ENCODE measurements at places on chromosomes 12 and 14. TPM values are rescaled to one million over a fixed set of nuclear protein-coding genes. Genes with fewer than 3 reads are reported as not detected.

GRCh38 chr14:58752771-58753201 is 115.0 kb downstream of the DACT1 start:
- DNase-seq, result peak; percentile 90

DNA sequence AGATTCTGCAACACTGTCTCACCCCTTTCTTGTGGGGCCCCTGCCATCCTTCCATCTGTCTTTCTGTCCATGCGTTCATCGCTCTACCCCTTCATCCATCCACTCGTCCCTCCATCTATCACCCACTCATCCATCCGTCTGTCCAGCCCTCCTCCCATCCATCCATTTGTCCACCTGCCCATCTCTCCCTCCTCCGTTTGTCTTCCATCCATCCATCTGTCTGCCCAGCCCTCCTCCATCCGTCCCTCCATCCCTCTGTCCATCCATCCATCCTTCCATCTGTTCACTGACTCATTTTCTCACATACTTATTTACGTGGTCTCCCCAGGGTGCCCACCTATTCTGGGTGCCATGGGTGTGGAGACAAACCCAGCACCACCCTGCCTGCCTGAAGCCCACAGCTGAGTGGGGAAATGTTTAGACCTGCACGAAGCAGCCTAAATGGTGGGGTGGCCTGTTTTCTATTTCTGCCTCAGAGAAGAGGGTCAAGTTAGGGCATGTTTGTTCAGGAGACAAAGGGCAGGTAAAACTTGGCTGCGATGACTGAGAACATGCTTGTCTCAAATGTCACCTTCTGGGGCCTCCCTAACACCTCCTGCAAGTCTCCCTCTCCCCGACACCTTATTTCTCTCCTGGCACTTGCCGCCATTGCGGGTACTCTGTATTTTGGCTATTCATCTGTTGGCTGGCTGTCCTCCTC is 2.8 kb upstream of the SLC25A47 start:
- no peak for DNase-seq

DNA sequence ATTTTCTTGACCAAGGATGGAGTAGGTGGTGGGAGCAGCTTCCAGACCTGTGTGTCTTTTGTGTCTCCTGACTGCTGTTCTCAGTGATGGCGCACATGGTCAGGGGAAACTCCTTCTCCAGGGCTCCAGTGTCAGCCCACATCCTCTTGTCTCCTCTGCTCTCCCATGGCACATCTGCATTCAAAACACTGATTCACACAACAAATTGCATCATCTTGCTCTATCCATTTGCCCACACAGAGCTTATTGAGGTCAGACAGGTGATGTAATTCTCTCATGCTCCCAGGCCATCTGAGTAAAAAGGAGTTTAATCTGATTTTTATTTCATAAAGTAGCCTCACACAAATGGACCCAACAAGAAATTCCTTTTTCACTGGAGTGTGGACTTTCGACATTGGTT is 21.8 kb upstream of the TMEM132C start:
- no peak for DNase-seq

Gene PZP
- total RNA-seq, result 0.08 TPM

Gene CCDC177
- 0.30 TPM for total RNA-seq

Gene LGALS3
- 44.3 TPM for total RNA-seq

Gene SLC38A1
- 8.9 TPM for total RNA-seq

Gene PROX2
- not detected for total RNA-seq

GRCh38 chr12:19171731-19172130 is 42.2 kb downstream of the PLEKHA5 start:
- DNase-seq, result no peak

DNA sequence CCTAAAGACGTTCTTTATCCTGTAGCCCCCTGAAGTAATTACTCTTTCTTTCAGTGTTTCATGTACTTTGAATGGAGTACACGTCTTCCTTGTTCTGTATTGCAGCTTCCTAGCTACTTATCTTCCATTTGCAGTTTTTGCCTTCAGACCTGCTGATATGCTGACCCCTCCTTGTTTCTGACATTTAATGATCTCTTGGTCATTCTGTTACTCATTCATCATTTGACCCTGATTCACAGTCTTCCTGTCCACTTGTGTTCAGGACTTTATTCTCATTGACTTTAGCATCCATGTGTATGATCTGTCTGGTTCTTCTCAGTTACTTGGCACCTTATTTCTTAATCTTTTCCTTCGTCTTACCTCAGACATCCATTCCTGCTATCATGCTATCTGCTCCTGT is 22.2 kb downstream of the CPSF2 start:
- no peak for DNase-seq

Gene FKBP4
- 72.5 TPM for total RNA-seq

DNA sequence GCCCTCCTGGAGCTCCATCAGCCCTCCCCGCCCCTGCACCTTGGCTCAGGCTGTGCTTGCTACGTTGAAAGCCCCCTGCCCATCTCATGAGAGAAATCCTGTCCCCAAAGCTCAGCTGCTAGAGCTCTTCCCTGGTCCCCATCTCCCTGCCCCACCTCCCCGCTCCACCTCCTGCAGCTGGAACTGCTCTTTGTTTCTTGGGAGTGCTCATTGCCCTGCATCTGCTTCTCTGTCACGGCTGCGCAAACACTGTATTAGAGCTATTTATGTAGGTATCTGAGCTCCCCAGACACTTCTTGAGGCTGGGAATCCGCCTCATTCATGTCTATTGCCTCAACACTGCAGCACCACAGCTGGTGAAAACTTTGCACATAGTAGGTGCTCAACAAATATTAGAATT is 32.8 kb upstream of the PRIMA1 start:
- DNase-seq, result no peak

GRCh38 chr12:89345830-89346740 is 6.2 kb downstream of the DUSP6 start:
- peak; percentile 52 for DNase-seq

DNA sequence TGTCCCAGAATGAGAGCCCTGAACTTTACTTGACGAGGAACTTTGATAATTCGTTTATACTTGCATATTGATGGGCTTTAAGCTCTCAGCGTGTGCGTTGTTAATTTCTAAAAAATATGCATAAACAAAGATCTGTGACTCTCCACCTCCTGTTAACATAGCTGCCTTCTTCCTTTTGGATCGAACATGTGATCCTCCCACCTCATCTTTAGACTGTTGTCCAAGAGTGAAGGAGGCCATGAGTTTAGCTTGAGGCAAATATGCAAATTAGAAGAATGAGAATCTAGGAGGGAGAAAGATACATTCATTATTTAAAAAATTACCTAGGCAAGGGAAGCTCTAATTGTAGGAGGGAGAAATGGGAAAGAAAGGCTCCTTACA is 617 bp downstream of the TTC8 start:
- no peak for DNase-seq

DNA sequence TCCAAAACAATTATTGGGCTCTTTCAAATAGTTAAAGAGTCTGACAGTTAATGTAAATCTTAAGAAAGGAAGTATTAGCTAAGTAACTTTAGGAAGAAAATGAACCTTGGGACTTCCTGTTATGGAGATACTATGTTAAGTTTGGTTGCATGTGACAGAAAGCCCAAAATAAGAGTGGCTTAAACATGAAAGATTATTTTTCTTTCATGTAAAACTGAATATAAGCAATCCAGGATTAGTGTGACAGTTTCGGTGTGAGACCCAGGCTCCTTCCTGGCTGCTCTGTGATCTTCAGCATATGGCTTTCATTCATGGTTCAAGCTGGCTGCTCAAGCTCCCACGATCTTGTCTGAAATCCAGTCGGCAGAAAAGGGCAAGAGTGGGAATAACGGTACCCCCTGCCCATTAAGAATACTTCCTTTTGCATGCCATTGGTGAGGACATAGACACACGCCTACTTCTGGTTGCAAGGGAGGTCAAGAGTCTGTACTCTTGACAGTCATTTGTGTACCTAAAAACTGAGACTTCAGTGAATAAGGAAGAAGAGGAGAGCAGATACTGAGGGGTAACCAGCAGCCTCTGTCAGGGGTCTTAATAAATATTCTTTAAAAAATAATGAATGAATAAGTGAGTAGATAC is 2.2 kb upstream of the RPAP3 start:
- DNase-seq, result no peak

DNA sequence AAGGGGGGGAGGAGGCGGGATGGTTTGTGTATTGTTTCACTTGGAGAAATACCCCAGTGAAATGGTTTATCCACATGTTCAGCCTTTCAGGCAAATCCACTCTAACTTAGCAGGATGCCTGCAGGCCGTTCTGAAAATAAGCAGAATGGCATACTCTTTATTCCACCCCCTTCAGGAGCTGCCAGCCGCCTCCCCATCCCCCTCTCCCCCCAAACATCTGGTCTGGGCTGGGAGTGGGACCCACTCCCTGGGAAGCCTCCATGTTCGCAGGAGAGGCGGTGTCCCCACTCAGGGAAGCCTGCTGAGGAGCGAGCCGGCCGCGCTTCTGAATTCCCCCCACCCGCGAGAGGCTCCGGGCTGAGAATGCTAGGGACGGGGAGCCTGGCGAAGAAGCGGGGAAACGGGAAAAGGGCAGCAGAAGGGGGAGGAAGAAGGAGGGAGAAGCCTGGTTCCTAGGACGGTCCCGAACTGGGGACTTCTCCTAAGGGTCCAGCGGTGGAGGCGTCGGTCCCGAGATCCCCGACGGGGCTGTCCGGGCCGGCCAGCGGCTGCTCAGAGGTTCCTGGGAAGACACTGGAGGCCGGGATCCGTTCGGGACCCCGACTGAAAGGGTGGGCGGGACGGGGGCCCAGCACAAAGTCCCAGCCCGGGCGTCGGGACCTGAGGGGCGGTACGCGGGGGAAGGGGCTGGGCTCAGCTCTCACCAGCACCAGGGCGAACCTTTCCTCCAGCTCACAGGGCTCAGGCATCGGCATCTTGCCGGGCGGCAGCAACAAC is 666 bp downstream of the FMNL3 start:
- peak; percentile 35 for DNase-seq

- no peak for DNase-seq
Measured at GRCh38 chr12:67388331-67389138, 119.4 kb downstream of the CAND1 start.

GRCh38 chr12:104712968-104713367 is 245.1 kb downstream of the SLC41A2 start:
- DNase-seq, result no peak
